ENCODE measurements at places on chromosomes 3 and 15.

DNA sequence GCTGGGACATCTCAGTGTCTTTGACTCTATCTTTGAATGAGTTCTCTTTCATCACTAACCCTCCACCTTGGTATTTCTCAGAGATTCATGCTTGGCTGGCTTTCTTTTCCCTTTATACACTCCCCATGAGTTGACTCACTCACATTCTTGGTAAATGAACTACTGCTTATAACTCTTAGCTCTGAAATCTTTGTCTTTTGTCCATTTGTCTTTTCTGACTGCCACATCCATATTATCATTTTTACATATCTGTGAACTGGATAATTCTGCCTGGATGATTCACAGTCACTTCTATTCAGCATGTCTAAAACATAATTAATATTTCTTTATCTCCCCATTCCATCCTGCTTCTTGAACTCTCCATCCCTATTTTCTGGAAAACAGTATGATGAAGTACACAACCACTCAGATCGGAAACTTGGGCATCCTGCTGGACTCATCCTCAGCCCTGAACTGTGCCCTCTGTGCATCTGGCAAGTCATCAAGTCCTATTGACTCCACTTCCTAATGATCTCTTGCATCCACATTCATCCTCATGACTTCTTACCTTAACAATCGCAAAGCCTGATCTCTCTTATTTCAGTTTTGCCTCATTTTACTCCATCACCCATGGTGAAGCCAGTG, 66.9 kb downstream of the KCNAB1 start:
- no peak for DNase-seq

GRCh38 chr15:78140292-78140691, 8.9 kb upstream of the IDH3A start:
- no peak for DNase-seq

GRCh38 chr15:75508840-75509532, 57.5 kb upstream of the SIN3A start:
- DNase-seq = peak; percentile 59

GRCh38 chr3:45795509-45795881, 841 bp downstream of the SLC6A20 start:
- no peak for DNase-seq
